Activated naive CD4-positive, alpha-beta T cell treated with anti-CD3 and anti-CD28 coated beads, Interleukin-2, amount 10 ng/mL, durations not matched to agents 7 days and 5 days (primary cell): ENCODE measurements at places on chromosomes 1 and 21.

- H3K27ac ChIP-seq, result no peak overlapping the region
- H3K36me3 ChIP-seq, result no peaks in the 10 kb centered on the region
- no peaks in the 10 kb centered on the region for H3K4me1 ChIP-seq
- no peaks in the 10 kb centered on the region for H3K27me3 ChIP-seq
- DNase-seq, result no peak
These were observed 82.9 kb downstream of the HLX start for GRCh38 chr1:220962031-220962751.

- no peaks in the 10 kb centered on the region for H3K36me3 ChIP-seq
- no peaks in the 10 kb centered on the region for H3K4me1 ChIP-seq
- DNase-seq, result no peak
- H3K27me3 ChIP-seq, result no peaks in the 10 kb centered on the region
These were observed 14.8 kb downstream of the ARHGEF16 start for GRCh38 chr1:3469104-3469848.

GRCh38 chr1:50157306-50157941 is 48.7 kb downstream of the ELAVL4 start:
- H3K36me3 ChIP-seq, result no peaks in the 10 kb centered on the region
- H3K27me3 ChIP-seq, result no peaks in the 10 kb centered on the region
- H3K4me1 ChIP-seq, result no peaks in the 10 kb centered on the region
- H3K4me3 ChIP-seq, result no peak overlapping the region

DNA sequence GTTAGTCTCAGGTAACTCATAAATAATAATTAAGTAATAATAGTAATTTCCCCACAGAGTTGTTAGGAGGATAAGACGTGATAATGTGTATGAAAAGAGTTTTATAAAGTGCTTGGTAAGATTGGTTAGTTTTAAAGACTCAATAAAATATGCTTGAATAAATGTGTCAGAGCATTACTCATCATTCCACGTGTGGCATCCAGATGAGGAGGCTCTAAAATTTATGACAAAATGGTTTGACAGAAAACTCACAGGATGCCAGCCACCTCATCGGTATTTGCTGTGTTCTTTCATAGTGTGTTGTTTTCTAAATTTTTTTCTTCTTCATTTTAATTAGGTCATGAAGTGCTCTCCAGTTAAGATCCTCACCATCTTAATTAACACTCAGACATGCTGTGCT is 19.1 kb upstream of the SPAG17 start:
- H3K36me3 ChIP-seq, result no peaks in the 10 kb centered on the region
- no peak overlapping the region for H3K4me3 ChIP-seq
- H3K4me1 ChIP-seq, result no peaks in the 10 kb centered on the region
- no peak overlapping the region for H3K27ac ChIP-seq
- no peak for DNase-seq

GRCh38 chr1:1157914-1158710 is 15.6 kb upstream of the TTLL10 start:
- peaks cover 3% of the 10 kb centered on the region for H3K4me1 ChIP-seq
- H3K4me3 ChIP-seq, result no peak overlapping the region
- H3K27ac ChIP-seq, result no peak overlapping the region
- H3K36me3 ChIP-seq, result peaks cover 1% of the 10 kb centered on the region

GRCh38 chr1:222794656-222795474 is 20.0 kb upstream of the DISP1 start:
- no peak overlapping the region for H3K4me3 ChIP-seq
- no peaks in the 10 kb centered on the region for H3K36me3 ChIP-seq
- peaks cover 32% of the 10 kb centered on the region for H3K4me1 ChIP-seq
- H3K27me3 ChIP-seq, result peaks cover 16% of the 10 kb centered on the region
- no peak overlapping the region for H3K27ac ChIP-seq
